Tibial artery (tissue), 4 donors: ENCODE measurements at places on chromosomes 4 and X.

- no peak for DNase-seq
Observed at GRCh38 chr4:111475666-111476065, 669.6 kb upstream of the FAM241A start.

GRCh38 chr4:81631958-81632441, 160.3 kb upstream of the RASGEF1B start:
- no peak for DNase-seq

DNA sequence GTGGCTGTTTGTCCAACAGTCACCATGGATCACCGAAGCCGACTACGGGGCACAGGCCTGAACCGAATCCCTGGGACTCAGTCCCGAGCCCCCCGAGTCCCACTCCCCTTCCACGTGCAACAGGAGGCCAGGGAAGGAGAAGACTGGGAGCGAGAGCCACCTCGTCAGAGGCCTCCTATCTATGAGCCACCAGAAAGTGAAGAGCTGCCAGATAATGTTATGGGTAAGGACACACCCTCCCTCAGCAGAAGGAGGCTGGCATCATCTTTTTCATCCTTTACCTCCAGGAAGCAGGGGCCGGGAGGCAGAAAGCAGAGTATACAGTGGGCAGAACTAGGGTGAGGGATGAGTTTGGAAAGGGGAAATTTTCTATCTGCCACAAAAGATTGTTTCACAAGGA, 2.8 kb upstream of the PRDX4 start:
- no peak for DNase-seq

GRCh38 chr4:158255727-158256324, 45.5 kb downstream of the TMEM144 start:
- no peak for DNase-seq

GRCh38 chr4:14874990-14875389, 127.3 kb upstream of the CPEB2 start:
- DNase-seq, result no peak
